AG09309 (cell line): ENCODE measurements at places on chromosomes 16 and 17.

GRCh38 chr17:2418572-2418971, 17.7 kb upstream of the MNT start:
- no peak for DNase-seq

DNA sequence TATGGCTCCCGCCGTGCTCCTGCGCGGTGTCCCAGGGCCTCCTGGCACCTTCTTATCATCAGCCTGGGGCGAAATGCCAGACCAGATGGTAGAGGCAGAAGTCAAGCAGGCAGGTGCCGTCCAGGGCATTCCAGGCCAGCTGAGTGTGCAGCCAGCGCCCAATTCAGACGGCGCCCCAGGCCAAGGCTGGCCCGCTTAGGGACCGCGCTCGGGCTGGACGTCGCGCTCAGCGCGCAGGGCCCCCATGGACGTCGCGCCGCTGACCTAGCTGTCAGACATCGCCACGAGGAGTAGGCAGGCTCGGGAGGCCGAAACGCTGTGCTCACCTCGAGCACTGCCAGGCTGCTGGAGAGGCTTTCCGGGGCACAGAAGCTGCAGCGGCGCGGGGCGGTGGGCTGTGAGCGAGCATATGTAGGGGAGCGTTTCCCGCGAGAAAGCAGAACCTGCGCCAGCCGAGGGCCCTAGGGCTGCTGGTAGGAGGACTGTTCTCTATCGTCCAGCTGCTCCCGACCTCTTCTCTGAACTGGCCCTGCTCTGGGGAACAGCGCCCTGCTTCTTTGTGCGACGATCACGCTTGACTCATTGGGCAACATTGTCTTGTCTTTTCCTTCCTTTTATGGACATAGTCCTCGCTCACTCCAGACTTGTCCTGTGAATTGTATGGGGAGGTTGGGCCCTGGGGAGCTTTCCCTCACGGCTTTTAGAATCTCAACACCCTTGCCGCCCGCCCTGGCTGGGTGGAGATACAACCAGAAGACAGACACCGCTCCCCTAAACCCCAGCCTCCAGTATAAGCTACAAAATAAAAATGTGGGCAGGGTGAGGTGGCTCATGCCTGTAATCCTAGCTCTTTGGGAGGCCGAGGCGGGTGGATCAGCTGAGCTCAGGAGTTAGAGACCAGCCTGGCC, 8.4 kb upstream of the CA4 start:
- DNase-seq, result no peak

GRCh38 chr16:67034487-67034886, 5.5 kb downstream of the CBFB start:
- DNase-seq, result no peak

DNA sequence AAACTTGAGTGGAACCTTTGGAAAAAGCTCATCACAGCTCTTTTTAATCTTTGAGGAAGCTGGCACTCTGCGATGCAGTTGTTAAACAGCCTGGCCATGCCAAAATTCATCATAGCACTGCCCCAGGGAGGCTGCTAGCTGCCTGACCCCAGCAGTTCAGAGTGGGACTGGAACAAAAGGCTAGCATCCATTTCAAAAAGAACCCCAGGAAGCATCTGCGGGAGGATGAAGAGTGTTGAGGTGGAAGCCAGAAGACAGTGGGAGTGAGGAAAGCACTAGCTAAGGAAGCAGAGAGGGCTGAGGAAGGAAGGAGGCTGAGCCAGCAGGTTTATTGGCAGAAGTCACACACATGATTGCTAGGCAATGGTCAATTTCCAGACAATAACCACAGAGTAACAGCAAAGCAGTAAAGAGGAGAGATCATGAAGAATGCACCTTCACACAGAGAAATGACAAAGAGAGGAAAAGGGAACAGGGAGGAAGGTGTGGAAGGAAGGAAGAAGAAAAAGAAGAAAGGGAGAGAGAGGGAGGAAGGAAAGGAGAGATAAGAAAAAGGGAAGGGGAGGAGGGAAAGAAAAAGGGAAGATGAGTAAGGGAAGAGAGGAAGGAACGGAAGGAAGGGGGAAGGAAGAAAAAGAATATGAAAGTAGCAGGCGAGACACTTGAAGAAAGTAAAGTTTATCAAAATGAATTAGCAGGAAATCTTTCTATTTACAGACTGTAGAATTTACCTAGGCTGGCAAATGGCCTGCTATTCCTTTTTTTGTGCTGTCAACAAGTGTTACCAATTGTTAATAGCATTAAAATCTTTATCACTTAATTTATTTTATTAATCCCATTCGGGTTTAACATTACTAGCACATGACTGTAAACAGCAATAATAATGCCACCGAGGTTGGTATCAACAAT, 270.0 kb upstream of the PSMD7 start:
- no peak for DNase-seq

GRCh38 chr16:79480929-79481328, 119.6 kb downstream of the MAF start:
- no peak for DNase-seq
